ENCODE measurements at places on chromosomes 7 and 10.

GRCh38 chr10:125442856-125443540, 240.0 kb downstream of the TEX36 start:
- DNase-seq: no peak

DNA sequence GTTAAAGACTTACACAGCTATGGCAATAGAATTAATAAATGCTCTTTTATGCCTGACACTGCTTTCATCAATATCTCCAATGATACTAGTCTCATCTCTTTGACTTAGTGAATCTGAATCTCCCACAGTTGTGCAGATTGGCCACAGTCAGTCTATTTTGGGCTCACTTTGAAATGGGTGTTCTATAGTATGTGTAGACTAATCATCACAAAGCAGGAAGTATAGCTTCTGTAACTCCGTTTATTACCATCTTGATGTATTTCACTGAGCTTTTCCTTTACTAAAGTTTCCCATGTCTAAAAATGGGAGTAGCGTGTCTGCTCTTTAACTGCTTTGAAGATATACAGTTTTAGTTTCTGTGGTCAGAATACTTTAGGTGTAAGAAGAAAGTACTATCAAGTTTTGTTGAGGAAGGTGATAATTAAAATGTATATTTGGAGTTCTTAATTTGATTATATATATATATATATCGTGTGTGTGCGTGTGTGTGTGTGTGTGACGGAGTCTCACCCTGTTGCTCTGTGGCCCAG, 70.1 kb downstream of the ST7 start:
- DNase-seq: no peak

GRCh38 chr7:16514271-16514670, 12.4 kb upstream of the LRRC72 start:
- no peak for DNase-seq

- DNase-seq: no peak
These were observed 237.7 kb upstream of the MBL2 start for GRCh38 chr10:53009961-53010907.

DNA sequence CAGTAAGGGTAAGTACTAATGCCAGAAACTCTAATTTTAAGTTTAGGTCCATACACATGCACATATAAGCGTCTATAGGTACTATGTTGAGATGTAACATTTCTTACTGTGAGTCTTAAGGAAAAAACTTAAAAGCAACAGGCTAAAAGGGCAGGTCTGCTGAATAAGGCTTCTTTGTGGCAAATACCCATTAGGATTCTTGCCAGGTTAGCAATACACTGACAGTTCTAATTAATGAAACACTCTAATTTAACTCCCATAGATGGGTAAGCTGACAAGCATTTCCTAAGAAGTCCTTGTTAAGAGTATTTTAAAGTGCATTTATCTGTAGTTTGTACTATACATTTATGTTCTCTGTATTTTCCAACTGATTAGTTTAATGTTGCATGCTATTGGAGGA, 14.0 kb downstream of the SCRN1 start:
- DNase-seq: no peak

DNA sequence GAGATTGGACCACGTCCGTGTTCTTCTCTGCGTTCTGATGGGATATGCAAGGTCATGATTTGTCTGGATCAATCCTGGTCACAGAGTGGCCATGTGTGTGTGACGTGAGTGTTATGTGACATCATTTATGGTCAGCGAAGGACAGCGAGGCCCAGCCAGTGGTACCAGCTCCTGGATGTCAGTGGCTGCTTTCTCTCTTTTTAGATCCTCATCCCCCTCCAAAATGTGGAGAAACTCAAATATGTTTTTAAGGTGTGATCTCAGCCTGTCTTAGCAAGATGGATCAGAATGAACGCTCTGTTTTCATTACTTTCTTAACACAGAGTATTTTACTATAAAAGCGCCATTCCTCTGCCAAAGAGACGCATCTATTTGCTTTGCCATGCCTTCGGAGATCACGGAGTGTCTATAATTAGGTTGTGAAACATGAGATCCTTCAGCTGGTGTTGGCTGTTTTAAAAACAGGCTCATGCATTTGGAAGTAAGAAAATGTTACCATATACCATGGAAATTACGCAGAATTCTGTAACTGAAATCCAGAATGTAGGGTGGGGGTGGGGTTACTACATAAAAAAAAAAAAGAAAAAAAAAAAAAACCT, 245.5 kb upstream of the TCERG1L start:
- DNase-seq: no peak

GRCh38 chr7:149292462-149292823, 30.4 kb downstream of the ZNF783 start:
- peak; percentile 10 for DNase-seq

- no peak for DNase-seq
These were observed 337.6 kb downstream of the CDC14C start for GRCh38 chr7:49261928-49262327.

DNA sequence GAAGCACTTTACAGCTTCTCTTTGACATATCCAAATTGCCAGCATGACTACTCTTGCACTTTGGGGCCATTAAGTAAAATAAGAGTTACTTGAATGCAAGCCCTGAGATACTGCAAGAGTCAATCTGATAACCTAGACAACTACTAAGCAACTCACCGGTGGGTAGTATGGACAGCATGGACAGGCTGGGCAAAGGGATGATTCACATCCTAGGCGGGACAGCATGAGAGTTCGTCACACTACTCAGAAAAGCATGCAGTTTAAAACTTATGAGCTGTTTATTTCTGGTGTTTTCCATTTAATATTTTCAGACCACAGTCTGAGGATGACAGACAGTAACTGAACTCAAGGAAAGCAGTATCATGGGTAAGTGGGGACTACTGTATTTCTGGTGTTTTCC, 84.0 kb downstream of the ORC5 start:
- DNase-seq: peak; percentile 64

DNA sequence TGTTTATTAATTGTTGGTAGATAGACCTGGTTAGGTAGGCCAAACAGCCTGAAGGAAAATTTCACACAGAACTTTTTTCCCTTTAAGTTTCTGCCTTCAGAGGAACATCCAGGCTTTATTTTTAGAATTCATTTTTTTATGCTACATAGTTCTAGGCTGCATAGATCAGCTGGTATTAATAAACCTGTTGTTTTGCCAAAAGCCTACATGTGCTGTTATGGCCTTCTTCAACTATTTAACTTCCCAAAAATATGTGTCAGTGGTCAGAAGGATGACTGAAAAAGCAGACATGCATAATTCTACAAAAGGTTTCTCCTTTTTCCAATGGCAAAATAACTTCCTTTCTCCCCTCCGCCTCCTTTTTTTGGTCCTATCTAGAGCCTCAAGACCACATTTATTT, 303.0 kb upstream of the DKK1 start:
- no peak for DNase-seq

GRCh38 chr10:51137756-51138529, 63.7 kb downstream of the PRKG1 start:
- peak; percentile 34 for DNase-seq

DNA sequence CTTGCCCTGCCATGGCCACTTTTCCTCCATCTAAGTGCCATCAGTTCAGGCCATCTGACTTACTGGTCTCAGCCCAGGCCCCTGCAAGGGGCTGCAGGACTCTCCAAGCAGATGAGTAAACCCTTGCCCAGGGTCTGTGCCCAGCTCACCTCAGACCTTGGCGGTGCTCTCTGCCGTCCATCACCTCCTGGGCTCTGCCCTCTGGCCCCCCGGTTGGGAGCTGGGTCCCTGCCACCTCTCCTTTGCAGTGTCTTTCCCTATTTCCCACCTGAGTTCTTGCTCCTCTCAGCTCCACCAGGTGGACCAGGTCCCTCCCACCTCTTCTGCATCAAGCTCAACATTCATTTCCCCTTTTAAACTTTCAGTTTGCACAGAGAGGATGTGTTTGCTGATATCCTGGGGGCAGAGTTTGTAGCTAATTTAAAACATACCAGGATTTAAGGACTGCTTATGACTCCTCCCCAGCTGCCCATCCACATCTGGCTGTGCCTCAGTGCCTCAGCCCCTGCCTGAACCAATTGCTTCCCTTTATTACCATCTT, 135.5 kb downstream of the SLIT1 start:
- DNase-seq: no peak

- no peak for DNase-seq
These were observed 14.9 kb upstream of the LGI1 start for GRCh38 chr10:93742633-93743349.

DNA sequence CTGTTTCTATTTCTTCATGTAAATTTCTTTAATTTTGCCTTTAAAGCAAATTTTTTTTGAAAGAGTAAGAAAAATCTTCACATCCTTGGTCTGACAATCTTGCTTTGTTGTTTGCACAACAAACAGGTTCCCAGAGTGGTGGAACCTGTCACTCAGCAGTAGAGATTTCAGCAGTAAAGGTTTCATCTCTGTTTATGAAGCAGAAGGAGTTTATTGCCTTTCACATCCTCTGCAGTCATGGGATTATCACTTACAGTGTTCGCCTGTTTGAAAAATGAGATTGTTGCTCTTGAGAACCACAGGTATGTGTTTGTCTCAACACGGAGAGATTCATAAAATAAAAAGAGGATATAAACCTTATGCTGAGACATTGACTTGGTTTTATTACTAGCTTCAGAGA, 342.6 kb downstream of the IPMK start:
- no peak for DNase-seq

- no peak for DNase-seq
These were observed 135.8 kb downstream of the CAMK1D start for GRCh38 chr10:12484941-12485805.

DNA sequence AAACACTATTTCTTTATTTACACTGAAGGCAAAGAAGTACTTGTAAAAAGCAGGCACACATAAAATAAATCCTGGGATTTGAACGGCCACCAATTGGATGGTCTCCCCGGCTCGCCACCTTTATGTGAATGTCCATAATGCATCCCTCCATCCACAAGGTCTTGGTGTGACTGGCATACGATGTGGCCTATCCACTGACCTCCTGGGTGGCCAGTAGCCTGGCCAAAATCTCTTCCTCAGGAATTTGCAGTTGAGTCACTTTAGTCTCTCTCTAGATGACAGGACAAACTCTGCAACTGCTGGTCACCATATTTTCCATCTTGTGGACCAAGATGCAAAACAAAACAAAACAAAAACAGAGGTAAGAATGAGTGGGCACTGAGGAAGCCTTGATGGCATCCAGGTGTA, 39.1 kb downstream of the CDK1 start:
- no peak for DNase-seq

GRCh38 chr10:68046642-68047041, 28.4 kb downstream of the HERC4 start:
- DNase-seq: no peak

DNA sequence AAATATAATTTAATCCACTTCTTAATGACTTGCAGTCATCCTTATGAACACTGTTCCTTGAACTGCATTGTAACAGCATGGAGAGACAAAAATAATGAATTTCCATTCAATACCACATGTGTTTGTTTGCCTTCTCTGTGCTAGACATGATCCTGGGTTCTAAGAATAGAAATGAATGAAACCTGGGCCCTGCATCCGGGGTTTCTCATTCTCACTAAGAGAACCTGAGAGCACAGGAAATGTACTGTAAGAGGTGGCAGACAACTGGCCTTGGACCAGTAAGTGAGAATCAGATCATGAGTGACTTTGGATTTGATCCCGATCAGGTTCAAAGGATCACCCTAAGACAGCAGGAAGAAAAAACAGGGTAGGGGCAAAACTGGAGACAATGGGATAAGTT, 37.2 kb upstream of the CUL1 start:
- no peak for DNase-seq

GRCh38 chr7:1719913-1720312, 49.8 kb downstream of the ELFN1 start:
- no peak for DNase-seq

DNA sequence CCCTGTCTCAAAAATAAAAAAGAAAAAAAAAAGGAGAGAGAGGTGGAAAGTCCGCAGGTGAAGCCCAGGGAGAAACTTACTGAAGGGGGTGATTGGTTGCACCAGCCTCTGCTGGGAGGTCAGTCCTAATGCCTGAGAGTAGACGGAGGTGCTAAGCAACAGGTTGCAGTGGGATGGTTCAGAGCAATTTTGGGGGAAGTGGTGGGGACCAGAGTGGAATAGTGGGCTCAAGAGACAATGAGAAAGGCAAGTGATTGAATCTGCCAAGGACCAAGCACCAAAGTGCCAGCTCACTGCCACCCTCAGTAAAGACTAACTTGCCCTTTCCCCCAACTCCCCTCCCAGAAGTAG, 90.2 kb upstream of the GTF2I start:
- no peak for DNase-seq

DNA sequence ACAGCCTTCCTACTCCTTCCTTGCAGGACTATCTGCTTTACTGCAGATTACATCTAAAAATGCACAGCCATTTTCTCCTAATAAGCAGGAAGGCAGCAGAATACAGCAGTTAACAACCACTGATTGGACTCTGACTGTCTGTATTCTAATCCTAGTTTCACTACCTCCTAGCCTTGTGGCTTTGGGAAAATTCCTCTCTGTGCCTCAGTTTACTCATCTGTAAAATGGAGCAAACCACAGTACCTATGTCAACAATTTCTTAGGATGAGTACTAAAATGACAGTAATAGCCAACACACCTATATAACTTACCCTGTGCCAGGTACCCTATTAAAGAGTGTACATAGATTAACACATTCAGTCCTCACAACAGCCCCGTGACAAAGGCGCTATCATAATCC, 89.5 kb downstream of the ELMO1 start:
- no peak for DNase-seq

GRCh38 chr7:43649755-43650274, 66.9 kb downstream of the STK17A start:
- peak; percentile 64 for DNase-seq

DNA sequence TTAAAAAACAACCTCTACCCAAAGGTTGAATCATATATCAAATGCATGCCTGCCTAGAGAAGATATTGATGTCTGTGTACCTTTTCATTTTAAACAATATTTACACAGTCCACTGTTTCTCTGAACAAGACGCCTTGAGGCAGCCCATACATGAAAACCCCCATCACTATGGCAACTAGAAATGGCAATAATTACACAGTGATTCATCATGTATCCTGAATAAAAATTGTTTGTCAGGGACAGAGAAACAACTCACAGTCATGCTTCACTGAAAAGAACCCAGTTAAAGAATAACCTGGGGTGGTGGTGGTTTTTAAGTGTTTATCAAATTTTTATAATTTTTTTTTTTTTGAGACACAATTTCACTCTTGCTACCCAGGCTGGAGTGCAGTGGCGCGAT, 19.7 kb downstream of the DNAJC12 start:
- DNase-seq: peak; percentile 75

DNA sequence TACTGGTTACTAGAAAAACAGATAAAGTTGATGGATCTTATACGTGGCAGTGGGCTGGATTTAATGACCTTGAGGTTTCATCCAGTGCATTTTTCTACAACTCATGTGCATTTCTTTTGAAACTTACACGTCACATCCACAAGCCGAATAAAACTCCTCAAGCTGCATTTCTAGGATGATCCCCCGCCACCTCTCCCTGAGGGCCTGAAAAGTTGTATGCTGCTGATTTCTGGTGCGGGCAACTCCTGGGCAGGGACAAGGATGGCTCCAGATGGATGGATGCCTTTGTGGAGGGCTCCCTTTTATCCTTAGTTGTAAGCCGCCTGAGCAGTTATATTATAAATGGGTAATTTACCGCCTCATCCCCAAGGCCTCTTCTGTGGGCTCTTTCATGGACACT, 1091.1 kb downstream of the LRMDA start:
- DNase-seq: no peak

- DNase-seq: no peak
These were observed 67.2 kb upstream of the ZPBP start for GRCh38 chr7:50160206-50160605.

Measured in iris pigment epithelial cell (primary cell).